ENCODE measurements at places on chromosomes 3 and 15.

DNA sequence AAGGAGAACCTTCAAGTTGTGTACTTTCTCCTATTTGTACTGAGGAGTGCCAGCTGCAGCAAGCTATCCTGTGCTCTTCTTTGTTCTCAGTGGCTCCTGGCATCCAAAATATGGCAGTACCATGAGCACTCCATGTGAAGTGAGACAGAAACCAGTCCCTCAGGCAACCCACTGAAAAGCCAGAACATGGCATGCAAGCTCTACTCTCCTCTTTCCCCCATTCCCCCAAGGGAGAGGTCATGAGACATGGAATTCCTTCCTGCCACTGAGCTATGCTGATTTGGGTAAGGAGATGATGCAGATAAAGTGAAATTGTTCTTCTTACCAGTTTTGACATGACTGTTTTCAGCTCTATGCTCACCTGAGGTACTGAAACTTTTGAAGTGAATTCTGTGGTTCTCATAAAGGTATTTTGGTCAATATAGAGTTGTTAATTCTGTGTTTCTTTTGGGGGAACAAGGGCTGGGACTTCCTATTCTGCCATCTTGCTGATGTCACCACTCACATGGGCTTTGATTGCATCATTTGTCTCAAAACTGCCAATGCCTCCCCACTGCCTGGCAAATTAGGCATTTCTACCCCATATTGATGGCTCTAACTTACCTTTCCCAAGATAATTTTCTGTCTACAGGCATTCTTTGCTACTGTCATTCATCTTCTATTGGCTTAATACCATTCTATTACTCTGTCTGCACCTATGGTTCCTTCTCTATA, 22.8 kb upstream of the CEP152 start:
- no peak for DNase-seq

- DNase-seq = no peak
These were observed 87.2 kb upstream of the XCR1 start for GRCh38 chr3:46114323-46114988.

GRCh38 chr15:29765234-29765841, 56.9 kb downstream of the TJP1 start:
- DNase-seq = no peak

- no peak for DNase-seq
These were observed 121.4 kb downstream of the KLF13 start for GRCh38 chr15:31447931-31448634.

GRCh38 chr15:96997538-96997937, 667.0 kb downstream of the NR2F2 start:
- DNase-seq = no peak

DNA sequence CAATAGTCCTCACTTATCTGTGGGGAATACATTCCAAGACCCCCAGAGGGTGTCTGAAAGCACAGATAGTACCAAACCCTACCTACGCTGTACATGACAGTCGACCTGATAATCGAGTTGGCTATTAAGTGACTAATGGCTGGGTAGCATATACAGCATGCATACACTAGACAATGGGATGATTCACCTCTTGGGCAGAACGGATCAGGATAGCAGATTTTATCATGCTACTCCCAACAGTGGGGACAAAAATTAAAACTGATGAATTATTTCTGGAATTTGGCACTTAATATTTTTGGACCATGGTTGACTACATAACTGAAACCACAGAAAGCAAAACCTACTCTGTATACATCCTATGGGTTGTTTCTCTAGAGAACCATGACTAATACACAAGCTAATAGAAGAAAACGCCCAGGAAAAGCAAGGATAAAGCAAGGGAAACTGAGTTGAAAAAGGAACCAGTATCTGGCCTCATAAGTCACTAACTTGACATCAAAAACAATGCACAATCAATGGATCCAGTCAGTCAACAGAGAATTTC, 15.5 kb downstream of the ATG3 start:
- DNase-seq = no peak

GRCh38 chr3:23940775-23941174, 4.3 kb upstream of the NR1D2 start:
- no peak for DNase-seq

DNA sequence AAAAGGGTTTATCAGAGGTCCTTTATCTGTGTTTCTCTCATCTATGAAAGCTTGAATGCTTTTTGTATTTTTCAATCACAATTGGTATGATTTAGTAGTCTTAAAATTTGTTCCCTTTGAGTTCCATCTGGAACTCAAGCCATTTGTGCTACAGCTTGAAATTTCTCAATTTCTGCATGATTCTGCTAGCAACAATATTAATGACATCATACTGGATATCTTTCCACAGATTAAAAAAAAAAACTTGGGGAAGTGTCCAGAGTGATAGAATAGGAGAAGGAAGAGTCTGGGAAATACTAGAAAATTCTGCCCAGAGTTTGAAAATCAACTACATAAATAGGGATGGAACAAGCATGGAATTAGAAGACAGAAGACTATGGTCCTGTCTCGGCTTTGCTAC, 9.3 kb upstream of the FBN1 start:
- DNase-seq = no peak

DNA sequence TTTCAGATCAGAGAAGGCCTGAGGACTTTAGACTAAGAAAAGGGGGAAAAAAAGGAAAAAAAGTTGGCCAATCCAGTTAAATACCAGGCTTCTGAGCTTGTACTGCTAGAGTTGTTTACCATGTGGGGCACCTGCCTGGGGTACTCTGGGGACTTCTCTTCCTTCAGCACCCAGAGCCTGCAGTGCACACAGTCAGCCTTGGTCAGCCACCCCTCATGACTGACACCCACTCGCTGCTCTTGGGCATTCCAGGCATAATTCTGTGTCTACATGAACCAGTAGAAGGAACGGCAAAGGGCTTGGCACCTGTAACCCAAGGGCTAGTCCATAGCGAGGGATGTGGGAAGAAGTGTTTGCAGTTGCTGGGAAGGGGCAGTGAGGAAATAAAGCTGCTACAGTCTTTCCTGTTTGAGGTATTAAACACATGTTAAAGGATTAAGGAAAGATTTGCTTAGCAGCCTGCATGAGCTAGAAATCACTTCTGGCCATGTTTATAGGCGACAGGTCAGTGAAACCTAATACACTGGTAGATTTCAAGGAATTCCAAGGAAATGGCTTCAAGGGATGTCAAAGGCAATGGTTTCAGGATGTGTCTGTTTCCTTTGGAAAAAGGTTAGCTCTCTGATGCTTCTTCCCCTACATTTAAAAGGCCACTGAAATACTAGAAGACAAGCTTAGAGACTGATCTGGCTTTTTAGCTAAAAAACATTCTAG, 232.5 kb downstream of the CHST2 start:
- peak; percentile 13 for DNase-seq

DNA sequence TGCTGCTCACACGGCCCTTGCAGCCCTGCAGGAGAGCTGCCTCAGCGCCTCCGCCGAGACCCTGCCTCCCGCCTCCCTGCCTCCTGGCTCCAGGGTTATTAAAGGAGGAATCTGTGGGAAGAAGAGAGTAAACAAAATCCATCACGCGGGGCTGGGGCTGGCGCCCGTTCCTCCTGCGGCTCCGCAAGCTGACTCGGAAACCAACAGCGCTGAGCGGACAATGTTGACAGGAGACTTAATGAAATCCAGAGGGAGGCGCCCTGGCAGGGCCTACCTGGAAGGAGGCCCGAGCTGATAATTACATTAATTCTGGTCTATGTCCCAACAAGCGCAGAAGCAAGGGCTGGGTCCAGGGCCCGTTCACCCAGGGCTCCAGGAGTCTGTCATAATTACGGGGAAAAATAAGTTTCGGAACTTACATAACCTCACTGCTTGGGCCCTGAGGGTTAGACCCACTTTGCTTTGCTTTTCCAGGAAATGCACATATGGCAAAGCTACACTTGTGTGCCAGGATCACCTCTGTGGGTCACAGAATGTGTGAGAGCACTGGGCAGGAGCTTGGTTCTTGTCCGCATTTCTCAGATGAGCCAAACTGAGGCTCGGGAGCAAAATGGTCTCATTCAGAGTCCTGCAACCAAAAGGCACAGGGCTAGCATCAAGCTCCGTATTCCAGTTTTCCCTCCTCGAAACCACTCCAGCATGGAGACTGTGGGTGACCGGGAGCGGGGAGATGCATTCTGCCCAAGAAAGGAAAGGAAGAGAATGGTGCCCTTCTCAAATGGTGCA, 43.8 kb upstream of the SLC6A6 start:
- no peak for DNase-seq

DNA sequence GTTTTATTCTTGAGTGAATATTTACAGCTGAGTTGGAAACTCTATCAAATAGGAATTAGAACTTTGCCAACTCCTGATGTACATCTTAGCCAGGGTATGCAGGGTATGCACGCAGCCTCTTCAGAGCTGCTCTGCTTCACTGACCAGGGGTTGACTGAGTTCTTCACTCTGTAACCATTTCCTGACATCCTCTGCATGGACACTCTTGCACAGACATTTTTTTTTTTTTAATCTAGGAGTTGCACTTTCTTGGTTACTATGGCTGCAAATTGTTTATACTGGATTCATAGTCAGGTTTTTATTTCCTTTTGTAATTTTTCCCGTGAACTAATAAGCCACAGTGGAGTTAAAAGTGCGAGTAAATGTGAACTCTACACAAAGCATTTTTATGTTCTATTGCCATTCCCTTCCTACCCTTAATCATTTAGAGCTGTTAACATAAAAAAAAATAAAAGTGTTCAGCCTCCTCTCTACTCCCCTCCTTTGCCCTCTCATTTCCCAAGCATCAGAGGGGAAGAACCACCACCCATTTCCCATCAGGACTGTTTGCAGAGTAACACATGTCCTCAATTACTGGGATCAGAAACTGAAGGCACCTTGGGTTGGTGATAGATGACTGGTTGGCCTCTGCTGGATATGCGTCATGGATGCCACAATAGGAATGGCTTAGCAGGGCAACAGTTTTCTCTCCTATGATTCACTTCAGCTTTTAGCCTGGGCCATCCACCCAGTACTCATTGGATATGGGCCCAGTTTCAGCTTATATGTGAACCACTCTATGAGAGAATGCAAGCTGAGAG, 54.0 kb downstream of the DUT start:
- no peak for DNase-seq

DNA sequence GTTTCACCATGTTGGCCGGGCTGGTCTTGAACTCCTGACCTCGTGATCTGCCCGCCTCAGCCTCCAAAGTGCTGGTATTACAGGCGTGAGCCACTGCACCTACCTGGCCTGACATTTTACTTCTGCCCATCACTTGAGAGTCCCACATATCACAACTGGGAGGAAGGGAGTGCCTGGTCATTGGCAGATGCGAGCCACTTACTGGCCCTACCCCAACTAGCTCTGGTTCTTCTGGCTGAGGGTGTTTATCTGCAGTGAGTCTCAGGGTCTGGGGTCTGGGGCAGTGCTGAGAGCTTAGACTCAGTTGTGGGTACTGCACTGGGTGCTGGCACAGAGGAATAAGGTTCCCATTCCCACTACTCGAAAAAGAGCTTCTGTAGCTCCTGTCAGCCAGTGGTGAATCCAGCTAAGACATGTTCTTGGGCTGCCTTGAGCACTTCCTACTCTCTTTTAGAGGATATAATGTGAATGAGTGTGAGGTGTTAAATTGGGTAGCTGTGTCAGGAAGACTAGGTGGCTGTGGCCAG, 30.2 kb downstream of the DAG1 start:
- no peak for DNase-seq

- DNase-seq = no peak
These were observed 208.0 kb upstream of the EOMES start for GRCh38 chr3:27930052-27930602.

DNA sequence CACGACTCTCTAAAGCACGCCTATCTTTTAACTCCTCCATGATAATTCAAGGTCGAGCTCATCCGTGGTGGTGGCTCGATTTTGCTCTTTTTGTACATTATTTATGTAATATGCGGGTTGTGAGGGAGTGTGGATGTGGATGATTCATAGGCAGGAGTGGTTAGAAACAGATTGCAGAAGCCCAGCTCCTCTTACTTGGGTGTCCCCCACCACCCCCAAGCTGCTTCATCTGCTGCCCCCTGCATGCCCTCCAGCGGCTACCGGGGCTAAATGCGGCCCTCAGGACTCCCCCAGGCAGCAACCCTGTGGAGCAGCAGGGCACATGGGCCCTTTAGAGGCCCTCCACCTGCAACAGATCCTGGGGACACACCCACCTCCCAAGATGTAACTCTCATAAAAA, 111.5 kb upstream of the SELENOK start:
- DNase-seq = no peak

DNA sequence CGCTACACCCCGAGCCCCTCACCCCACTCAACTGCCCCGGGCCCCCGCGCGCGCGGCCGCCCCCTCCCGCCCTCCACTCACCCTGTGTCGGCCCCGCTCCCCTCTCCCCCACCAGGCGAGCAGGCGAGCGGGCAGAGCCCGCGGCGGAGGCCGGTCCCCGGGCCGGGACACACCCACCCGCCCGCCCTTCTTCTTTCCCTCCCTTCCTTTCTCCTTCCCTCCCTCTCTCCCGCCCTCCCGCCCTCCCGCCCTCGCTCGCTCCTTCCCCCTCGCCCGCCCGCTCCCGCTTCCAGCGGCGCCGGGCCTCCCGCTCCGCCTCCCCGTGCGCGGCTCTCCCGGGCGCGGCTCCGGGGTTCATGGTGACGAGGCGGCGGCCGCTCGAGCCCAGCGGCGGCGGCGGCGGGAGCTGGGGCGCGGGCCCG, at the start of gene CTDSPL:
Gene CTDSPL, plus strand, starts transcription at position 261 of the 422 bp plus-strand sequence. CDS start 320 bp downstream, outside the sequence.
- peak; percentile 28 for DNase-seq

GRCh38 chr3:74842649-74843048, 228.2 kb upstream of the CNTN3 start:
- DNase-seq = no peak

DNA sequence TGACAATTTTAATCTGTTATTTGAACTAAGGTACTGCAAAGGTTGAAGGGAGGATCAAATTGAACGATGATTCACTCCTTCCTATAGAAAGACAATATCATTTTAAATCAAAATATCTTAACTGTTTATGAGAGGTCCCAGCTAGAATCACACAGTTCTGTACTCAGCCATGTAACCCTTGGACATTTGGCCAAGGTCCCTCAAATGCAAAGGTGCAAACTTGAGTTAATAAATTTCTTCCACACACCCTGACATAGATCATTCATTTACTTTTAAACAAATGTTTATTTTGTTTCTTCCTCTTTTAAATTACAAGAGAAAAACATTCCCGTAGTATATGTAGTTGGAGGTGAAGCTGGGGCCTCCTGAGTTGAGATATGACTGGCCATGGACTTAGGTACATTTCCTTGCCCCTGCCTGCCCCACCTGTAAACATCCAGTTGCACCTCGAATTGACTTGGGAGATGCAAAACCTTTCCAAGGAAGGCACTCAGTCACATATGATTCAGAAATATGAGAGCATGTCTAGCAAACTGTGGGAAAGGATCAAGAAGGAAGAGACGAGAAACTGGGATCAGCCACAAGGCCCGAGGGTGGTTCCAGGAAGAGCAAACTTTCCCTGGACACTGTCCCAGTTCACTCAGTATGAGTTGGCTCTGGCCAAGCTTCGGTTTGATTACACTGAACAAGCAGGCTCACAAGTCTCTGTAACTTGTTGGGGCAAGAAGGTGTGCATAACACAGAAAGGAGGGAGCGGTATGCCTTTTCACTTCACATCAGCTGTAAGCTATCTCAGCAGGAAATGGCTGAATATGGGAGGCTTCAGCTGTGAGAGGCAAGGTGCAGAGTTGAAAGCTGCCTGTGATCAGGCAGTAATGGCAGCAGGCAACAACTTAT, 6.7 kb downstream of the TNFSF10 start:
- no peak for DNase-seq

Measured in endothelial cell (in vitro differentiated cells).